ENCODE measurements at places on chromosomes 4 and X. TPM values are rescaled to one million over a fixed set of nuclear protein-coding genes. Genes with fewer than 3 reads are reported as not detected.
A peak's percentile ranks its signal among the peaks of the same experiment; 100 is the strongest.

GRCh38 chr4:8637456-8637984 lies 45.0 kb downstream of the CPZ start:
- no peak for DNase-seq

S100G gene
- total RNA-seq = not detected

DNA sequence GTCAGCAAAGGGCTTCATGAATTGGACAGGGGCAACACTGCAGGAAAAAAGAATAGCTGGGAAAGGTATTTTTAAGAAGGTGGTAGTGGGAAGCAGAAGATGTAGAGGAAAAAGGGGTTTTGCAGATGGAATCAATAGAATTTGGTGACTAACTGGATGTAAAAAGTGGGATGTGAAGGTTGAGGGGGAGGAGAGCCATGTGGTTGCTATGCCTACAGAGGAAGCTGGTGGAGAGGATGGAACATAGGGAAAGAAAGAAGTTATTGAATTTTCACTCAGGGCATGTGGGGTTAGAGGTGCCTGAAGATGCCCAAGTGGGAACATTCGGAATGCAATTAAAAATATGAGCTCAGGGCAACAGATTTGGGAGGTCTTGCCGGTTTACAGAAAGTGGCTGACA lies 33.0 kb downstream of the REELD1 start:
- DNase-seq = no peak

FSTL5 gene
- total RNA-seq = 10.6 TPM

GRIA2 gene
- 2.3 TPM for total RNA-seq

DNA sequence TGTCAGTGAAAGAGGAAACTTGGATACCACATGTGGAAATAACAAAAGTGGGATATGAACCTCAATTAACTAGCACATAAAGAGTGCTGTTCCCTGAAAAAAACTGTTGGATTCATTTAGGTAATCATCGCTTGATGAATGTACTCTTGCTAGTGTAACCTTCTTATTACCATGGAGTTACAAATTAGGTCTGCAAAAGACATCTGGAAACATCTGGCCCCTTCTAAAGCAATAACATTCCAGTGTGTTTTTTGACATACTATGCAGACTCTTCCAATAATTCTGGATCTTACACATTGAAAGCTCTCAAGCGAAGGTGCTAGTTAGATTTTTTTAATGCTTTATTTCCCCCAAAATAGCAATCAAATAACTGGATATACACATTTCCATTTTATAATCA lies 134.6 kb downstream of the ATP10D start:
- DNase-seq = no peak

EDNRA gene
- total RNA-seq = 13.3 TPM

DNA sequence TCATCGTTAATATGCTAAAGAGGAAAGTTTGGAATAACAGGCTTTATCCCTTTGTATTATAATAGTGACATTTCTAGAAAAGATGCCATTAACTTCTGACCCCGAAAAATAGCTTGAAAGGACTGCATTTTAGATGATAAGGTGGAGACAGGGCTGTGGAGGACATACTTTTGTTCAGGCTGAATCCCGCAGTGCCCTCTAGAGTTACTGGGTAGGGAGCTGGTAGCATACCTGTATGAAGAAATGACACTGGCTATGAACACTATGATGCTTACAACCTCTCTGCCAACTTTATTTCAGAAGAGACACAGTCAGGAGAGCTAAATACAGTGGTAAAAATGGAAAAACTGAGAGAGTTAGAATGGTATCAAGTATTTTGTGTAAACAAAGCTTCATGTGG lies 8.1 kb downstream of the IL1RAPL1 start:
- DNase-seq = no peak

GRCh38 chrX:77174680-77175519 lies 272.3 kb upstream of the FGF16 start:
- no peak for DNase-seq

DNA sequence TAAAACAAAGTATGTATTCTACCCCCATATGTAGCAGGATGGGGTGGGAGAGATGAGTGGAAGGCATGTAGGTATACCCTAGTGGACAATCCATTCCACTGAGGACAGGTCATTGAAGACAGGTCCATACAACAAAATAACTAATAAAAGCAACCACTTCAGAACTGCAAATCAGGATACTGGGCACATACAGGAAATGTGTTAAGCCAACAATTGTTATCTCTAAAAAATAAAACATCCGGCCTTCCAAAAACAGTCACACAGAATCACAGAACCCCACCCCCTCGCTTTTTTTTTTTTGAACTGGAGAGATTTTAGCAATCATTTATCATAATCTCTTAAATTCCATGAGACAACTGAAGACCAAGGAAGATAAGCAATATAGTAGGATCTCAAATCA lies 112.9 kb downstream of the FRYL start:
- DNase-seq = no peak

PROM1 gene
- 105 TPM for total RNA-seq

DNA sequence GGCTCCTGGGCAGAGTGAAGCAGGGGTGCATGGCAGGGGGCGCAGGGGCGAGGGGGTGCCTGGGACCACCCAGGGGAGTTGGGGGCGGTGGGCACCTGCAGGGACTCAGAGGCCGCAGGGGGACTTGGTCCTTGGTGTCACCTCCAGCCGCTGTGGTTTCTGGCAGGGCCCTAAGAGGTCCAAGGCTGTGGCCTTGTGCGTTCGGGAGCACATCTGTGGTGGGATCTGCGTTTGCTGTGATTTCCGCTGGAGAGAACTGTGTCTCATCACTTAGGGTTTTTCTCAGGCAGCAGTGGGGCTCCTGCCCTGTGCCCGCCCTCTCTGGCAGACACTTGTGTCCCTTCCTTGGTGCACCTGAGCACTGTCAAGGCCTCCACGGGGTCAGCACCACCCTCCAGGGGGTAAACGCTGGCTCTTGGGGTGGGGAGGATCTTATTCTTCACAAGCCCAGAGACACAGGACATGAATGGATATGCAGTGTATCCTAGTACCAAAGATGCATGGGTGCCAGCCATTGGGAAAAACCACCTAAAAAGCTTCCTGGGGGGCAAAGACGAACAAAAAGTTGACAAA lies 66.5 kb downstream of the ACOX3 start:
- no peak for DNase-seq

GRCh38 chr4:39648827-39649558 lies 10.3 kb upstream of the SMIM14 start:
- no peak for DNase-seq

ZGRF1 gene
- 19.7 TPM for total RNA-seq

DNA sequence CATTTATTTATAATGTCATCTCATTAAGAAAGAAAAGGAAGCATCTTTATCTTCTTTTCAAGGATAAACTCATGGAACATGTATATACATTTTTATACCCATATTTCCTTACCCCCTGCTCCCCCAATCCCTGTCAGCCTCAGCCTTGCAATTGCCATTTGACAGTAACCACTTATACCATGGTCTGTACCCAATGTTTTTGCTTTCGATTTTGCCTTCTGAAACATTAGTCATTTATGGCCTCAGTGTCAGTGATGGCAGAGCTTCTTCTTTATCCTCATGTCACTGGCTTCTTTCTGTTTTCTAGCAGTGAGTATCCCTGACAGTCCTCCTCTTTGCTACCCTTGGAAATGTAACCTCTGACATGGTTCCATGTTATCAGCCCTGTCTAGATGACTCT lies 228.4 kb downstream of the SPRY1 start:
- no peak for DNase-seq

DNA sequence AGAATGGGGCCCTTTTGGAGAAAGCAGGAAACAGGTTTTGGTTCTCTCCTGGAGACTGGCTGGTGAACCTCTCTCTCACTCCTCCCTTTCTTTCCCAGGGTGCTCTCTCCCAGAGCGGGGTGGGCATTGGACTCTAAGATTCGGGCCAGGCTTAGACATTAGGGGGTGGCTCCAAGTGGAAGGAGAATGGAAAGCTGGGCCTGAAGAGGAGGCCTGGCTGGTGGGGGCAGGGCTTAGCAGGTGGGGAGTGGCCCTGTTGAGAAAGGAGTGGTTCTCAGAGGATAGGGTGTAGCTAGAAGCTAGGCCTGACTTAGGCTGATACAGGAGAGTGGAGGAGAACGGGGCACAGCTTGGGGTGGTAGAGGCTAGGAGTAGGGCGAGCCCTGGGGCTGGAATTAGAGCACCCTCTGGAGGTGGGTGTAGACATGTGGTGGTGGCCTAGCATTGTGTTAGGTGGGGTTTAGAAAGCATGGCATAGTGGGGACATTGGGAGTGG lies 5.7 kb downstream of the PLP2 start:
- no peak for DNase-seq

DNA sequence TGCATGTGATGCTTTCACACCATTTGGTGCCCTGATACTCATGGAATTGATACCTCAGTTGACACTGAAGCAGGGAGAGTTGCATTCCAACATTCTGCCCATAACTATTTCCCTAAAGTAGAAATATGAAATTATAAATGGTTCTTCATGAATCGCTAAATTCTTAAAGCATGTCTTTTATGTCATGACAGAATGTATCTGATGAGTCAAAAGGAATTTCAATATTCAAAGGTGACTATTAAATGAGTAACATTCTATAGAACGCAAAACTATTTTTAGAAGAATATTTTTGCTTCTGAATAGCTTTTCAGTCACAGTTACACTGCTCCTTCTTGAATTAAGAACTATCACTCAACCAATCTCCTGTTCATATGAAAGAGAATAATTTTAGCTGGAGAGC lies 152.8 kb downstream of the ADGRA3 start:
- DNase-seq = no peak

DNA sequence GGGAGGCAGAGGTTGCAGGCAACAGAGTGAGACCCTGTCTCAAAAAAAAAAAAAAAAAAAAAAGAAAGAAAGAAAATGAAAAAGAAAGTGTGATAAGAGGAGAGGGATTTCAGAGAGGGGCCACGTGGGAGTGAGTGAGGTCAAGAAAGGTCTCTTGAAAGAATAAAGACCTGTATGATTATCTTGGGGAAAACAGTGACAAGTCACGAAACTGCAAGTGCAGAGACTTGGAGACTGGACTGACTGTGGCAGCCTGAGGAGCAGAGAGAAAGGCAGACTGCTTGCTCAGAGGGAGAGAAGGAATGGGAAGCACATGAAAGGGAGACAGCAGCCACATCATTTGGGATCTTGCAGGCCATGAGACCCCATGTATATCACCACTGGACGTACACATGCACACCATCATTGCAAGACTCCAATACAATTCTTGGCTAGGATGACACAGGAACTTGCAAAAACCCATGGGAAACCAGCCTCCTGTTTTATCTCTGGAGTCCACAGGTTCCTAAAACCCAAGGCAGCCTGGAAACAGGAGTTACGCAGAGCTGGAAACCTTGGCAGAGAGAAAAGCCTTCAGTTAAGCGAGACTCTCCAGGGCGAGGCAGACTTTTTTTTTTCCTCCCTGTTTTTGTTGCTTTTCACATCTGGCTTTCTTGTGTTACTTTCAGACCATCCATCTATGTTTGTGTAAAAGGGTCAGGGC lies 207.0 kb upstream of the TBL1X start:
- DNase-seq = no peak

- peak; percentile 10 for DNase-seq
These were observed 46.6 kb upstream of the HS6ST2 start for GRCh38 chrX:133005042-133005441.

DSPP gene
- total RNA-seq = not detected

DNA sequence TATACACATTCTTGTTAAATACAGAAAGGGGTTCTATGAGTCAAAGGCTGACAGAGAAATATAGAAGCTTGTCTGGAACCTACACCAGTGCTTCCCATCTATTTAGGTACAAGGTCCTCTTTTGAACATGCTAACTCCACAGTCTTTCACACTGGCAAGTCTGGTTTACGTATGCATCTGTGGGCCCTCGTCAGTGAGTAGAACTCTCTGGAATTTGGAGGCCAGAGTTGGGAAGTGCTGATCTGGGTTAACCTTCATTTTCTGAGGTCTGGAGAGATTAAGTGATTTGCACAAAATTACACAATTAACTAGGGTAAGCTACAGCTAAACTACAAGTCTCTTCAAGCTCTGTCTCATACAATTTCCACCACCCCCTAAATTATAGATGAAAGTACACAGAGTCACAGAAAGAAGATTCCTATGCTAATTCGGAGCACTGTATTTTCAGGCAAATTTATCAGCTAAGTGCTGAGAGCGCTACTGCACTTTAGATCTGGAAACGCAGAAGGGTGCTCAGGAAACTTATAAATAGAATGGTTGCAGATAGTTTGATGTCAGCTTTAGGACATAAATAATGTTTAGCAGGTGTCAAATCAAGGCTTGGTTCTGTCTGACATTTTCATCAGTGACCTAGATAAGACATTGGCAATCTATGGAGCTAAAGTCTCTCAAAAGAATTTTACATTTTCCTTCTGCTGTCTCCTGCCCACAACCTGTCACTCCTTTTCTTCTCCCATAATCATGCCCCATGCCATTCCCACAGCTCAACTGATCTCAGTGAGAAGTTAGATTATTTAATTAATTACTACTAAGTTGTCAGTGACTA lies 43.0 kb upstream of the PDLIM5 start:
- DNase-seq = no peak

- DNase-seq = no peak
These were observed 86.9 kb upstream of the ADRA2C start for GRCh38 chr4:3679071-3679825.

GRCh38 chr4:43457866-43458265 lies 565.4 kb downstream of the GRXCR1 start:
- no peak for DNase-seq

SEPTIN6 gene
- 40.2 TPM for total RNA-seq

DNA sequence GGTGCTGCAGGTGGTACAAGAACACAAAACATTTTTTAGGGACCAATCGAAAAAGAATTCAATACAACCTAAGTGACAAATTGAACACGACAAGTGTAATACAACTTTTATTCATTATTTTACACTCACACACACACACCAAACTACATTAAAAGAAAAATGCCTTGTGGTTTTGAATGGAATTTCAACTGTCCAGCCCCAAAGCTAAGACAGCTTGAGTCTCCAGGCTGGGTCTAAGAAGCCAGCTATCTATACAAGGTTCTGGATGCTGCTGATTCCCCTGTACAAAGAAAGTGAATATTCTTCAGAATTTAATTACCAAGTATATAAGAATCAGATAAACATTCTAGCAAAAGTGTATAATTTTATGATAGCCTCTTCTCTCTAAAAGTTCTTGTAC lies 118.2 kb downstream of the PPP3CA start:
- no peak for DNase-seq

GRCh38 chr4:54308110-54308509 lies 79.0 kb downstream of the PDGFRA start:
- no peak for DNase-seq

ZC4H2 gene
- 37.0 TPM for total RNA-seq

FATE1 gene
- 0.78 TPM for total RNA-seq

- no peak for DNase-seq
These were observed 8.0 kb downstream of the REELD1 start for GRCh38 chr4:146222313-146222712.

DNA sequence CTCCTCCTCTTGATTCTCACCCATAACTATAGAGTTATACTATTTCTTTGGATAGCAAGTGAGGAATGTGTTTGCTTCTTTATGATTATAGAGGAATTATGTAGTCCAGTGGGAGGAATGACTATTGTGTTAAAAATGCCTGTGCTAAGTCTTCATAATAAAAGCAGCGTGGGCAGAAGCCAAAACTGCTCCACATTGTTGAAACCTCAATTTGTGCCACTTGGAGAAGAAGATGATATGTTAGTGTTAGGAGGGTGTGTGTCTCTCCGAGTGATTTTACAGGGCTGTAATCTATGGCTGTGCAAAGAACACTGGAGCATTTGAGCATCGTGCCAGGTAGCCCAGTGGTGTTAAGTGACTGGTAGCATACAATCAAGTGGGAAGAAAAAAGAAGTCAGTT lies 74.3 kb downstream of the FRAS1 start:
- DNase-seq = no peak

SPATA4 gene
- 0.93 TPM for total RNA-seq

GRCh38 chr4:6049985-6050384 lies 31.8 kb upstream of the C4orf50 start:
- no peak for DNase-seq
